Trophoblast cell (in vitro differentiated cells and primary cell): ENCODE measurements at places on chromosomes 12 and 14.

DNA sequence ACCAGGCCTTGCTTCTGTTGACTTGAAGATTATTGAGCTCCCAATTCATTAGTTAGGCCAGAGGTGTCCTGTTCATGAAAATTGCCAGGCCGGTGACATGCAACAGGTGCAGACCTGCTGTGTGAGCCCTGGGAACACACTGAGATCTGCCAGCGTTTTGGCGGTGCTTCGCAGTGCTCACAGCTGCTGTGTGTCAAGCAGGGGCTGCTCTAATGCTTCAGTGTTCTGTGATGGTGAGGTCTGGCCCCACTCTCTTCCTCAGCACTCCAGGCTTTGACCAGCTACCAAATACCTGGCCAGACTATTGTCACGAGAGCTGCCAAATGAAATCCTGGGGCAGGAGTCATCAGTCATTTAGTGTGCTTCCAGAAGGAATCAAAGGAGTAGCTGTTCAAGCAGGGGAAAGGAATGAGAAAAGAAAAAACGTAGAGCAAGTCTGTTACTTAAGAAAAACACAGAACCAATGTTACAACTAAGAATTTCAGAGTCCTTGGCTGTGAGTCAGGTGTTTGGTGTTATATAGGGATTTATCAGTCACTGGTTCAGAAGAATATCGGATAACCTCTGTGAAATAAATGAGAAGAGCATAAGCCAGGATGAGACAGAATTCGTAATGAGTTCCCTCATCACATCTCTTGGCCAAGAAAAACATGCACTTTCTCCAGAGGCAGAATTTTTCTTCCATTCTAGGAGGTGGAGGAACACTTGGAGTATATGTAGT is 150.8 kb downstream of the FBXL14 start:
- peak; percentile 39 for DNase-seq

- DNase-seq: no peak
Measured at GRCh38 chr14:54638135-54638446, 71.2 kb downstream of the SAMD4A start.

GRCh38 chr12:114412825-114413749 is 7.1 kb upstream of the TBX5 start:
- no peak for DNase-seq

- DNase-seq: no peak
Measured at GRCh38 chr14:97230051-97230450, 432.9 kb downstream of the VRK1 start.

- no peak for DNase-seq
Measured at GRCh38 chr12:52189376-52190174, 2.2 kb downstream of the KRT80 start.

GRCh38 chr12:6074979-6075585 is 49.4 kb downstream of the VWF start:
- no peak for DNase-seq

DNA sequence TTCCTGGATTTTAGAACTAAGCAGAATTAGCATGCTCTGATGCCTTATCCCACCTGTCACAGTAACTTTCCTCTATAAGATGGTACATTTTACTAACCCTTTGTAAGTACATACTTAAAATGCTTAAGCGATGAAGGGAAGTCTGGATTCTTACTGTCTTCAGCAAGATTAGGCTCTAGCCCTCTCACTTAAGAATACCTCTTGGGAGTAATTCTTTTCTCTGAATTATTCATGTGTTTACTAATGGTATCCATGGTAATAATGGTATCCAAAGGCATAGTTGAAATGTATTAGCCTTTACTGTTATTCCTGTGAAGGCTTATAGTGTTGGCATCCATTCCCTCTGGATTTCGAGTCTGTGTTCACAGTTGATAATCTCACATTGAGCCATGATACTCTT is 176.9 kb downstream of the MON2 start:
- DNase-seq: no peak

DNA sequence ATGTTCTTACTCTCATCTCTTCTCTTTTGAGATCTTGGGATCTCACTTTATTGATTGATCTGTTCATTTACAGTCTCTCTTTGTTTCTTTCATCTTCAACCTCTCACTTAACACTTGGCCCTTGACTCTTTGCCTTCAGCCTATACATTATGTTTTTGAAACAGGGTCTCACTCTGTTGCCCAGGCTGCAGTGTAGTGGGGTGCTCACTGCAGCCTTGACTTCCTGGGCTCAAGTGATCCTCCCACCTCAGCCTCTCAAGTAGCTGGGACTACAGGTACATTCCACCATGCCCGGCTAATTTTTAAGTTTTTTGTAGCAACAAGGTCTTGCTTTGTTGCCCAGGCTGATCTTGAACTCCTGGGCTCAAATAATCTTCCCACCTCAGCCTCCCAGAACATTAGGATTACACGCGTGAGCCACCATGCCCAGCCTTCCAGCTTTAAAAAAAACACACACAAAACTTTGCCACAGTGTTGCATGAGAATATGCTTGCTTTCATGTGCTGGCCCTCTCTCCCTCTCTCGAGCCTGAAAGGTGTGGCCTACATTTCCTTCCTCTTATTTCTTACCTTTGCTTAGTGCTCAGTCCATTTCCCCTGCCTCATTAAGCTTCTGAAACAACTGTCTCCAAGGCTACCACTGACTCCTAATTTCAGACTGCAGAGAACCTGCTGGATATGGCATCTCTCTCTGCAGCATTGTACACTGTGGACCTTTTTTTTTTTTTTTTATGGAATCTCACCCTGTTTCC is 9.9 kb downstream of the DIP2B start:
- no peak for DNase-seq
